Fibroblast of villous mesenchyme (primary cell): ENCODE measurements at places on chromosomes 13 and 19. TPM values are rescaled to one million over a fixed set of nuclear protein-coding genes. Genes with fewer than 3 reads are reported as not detected.

DNA sequence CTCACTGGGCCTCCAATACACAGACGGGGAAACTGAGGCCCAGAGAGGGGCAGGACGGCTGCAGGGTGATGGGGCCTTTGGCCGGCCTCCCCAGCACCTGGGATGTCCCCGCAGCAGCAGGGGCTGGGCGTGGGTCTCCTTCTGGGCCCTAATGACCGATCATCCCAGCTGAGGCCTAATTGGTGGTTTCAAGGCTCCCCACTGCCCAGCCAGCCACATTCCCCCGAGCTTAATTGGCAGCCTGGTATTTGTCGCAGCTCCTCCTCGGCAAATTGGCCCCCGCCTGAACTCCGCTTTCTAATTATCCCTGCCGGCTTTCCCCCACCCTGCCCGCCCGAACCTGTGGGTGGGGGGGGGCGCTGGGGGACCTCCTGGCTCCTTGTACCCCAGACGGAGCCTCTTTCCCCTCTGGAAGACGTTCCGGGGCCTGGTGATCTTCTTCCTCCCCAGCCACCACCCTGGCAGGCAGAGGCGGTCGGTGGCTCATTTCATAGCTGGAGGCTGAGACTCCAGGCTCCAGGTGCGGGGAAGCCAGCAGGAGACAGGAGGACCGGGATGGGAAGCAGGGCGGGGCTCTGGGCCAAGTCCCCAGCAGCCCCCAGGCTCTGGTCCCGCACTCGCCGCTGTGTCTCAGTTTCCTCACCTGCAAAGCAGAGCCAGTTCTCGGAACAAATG is 27.2 kb upstream of the WDR18 start:
- peak; percentile 61 for DNase-seq

GRCh38 chr19:12611361-12611699 is 610 bp downstream of the ZNF791 start:
- DNase-seq: peak; percentile 81

- DNase-seq: no peak
These were observed 24.9 kb upstream of the RNF113B start for GRCh38 chr13:98201984-98202383.

- DNase-seq: no peak
These were observed 18.1 kb downstream of the ARHGEF18 start for GRCh38 chr19:7366701-7367420.

DNA sequence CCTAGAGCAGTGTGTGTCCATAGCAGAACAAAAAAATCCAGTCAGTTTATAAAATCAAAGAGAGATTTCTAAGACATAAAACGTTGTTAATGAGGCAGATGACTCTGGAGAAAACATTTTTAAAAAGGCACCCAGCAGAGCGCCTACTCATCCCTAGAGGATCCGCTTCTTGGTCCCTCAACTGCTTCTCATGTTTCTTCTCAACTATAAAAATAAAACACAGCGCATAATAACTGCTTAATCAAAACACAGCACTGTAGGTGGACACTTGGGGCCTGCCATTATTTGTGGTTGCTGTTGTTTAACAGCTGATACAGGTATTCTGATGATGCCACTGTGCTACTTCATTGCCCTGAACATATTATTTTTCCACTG is 347.9 kb downstream of the FGF9 start:
- no peak for DNase-seq

GRCh38 chr19:35414442-35414841 is 33.6 kb upstream of the FFAR2 start:
- DNase-seq: no peak

DNA sequence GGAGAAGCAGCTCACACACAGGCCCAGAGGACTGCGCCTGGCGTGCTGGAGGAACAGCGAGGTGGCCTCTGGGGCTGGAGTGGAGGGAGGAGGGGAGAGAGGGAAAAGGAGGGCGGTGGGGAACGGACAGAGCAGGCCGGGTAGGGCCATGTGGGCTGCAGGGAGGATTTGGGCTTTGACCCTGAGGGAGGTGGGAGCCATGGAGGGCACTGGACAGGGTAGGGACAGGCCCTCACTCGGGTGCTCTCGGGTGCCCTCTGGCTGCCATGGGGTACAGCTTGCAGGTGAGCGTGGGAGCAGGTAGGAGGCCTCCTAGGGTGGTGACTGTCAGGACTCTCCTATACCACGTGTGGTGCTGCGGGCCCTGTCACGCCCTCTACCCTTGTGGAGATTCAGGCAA is 22.8 kb downstream of the PLIN4 start:
- no peak for DNase-seq

DNA sequence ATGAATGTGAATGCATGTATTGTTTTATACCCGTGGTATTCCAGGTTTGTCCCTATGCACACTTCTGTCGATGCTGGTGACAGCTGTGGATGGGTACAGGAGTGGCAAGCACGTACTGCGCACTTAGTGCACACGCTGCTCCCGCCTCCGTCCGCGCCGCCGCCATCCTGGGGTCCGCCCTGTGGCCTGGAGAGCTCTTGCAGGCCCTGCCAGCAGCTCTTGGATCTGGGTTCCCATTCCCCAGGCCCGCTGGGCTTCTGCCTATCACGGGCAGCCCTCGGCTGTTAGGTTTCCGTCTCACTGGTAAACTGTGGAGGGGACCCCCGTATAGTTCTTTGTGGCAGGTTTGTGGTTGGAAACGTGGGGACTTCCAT is 4.0 kb downstream of the GNA11 start:
- peak; percentile 31 for DNase-seq

- DNase-seq: no peak
These were observed 19.3 kb downstream of the DPP9 start for GRCh38 chr19:4704317-4704673.

DNA sequence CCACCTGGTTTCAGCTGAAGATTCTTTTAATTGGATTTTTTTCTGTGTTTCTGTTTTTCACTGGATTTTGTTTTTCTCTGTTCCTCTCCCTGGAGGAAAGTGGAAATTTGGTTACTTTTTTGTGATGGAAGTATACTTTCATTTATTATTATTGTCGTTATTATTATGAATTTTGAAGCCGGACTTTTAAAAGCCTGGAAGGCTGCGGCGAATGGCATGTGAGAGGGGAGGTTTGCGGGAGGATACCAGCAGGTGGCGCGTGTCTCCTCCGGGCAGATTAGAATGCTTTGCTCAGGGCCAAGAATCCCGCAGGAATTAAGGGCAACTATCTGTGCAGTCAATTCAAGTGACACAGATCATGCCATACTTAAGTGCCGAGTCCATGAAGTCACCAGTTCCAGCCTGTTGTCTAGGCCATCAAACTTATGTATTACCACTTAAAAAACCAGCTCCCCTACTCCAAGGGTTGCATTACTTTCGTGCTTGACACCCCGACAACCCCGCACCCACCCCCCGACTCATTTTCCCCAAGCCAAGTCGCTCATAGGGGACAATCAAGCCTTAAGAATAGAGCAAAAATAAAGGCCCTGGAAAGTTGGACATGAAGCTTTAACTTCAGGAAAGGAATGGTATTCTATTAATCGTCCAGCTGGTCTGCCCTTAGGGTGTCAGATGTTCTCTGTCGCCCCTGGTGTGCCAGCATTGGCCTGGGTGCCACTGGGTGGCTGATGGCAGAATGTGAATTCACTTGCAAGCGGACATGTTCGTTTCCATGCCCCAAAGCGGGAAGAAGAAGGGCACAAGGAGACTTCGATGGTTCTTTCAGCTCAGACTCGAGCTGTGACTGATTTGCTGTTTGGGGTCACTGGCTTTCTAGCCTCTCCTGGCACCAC is 1.3 kb upstream of the LRCH1 start:
- peak; percentile 77 for DNase-seq

DNA sequence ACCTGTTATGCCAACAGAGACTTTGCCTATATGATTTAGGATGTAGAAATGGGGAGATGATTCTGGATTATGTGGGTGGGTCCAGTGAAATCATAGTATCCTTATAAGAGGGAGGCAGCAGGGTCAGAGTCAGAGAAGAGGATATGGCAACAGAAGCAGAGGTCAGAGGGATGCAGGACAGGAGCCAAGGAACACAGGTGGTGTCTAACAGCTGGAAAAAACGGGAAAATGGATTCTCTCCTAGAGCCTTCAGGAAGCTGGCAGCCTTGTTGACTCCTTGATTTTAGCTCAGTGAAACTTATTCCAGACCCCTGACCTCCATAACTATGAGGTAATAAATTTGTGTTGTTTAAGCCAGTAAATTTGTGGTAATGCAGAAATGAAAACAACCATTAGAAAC is 28.8 kb upstream of the OXGR1 start:
- DNase-seq: peak; percentile 25

GRCh38 chr13:31951215-31951678 is 80.3 kb upstream of the FRY start:
- no peak for DNase-seq

- DNase-seq: no peak
These were observed 604.6 kb upstream of the GPC6 start for GRCh38 chr13:92621985-92622384.

DNA sequence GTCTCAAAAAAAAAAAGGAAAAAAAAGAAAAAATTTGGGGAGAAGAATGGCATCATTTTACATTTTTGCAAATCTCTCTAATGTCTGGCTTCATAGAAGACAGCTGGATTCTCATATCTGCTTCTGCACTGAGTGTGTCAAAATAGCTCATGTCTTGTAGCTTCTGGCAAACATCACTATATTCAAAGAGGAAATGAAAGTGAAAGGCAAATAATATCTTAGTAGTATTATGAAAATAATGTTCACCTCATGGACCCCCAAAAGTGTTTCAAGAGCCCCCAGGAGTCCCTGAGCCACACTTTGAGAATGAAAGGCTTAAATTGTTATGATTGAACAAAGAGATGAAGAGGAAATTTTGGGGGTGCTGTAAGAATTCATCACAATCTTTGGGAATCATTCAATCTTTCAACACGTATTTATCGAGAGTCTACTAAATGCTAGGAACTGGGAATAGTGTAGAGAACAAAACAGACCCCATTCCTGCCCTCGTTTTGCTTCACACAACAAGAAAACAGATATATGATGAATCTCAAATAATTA is 1.2 kb upstream of the SLC6A16 start:
- DNase-seq: no peak

DNA sequence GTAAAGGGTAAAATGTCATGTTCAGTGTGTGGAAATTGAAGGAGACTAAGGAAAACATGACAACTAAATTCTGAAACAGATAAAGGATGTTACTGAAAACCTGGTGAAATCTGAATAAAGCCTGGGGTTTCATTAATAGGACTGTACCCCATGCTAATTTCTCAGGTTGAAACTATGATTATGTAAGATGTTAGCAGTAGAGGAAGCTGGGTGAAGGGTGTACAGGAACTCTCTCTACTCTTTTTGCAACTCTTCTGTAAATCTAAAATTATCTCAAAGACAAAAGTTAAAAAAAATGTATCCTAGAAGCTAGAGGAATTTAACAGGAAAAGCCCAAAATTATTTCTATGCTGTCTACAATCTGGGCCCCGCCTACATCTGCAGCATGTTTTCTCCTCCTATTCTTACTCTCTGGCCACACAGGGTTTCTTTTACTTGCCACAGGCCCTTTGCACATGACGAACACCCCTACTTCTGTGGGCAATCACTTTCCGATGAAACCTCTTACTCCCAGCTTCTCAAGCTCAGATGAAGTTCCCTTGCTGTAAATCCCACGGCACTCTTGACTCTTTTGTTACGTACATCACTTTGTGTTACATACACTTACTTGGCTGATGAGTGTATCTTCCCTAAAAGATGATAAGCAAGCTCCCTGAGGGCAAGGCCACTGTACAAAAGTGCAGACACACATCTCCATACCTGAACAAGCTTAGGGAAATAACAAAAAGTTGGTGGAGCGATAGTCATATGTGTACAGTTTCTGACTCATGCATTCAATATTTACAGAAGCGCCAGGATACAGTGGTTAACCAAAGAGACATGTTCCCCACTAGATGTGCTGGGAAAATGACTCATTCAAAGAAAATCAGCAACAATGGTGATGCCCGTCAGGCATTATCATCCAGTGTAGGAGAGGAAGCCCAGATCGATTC is 32.6 kb downstream of the RUBCNL start:
- DNase-seq: peak; percentile 90

- DNase-seq: peak; percentile 63
These were observed 969 bp upstream of the POMP start for GRCh38 chr13:28657784-28658538.

Gene LIM2
- not detected in 2 replicates for total RNA-seq

Gene SRRM5
- under 0.01 TPM in 2 replicates for total RNA-seq
